CD14-positive monocyte (primary cell): ENCODE measurements at places on chromosomes 3 and 15.

DNA sequence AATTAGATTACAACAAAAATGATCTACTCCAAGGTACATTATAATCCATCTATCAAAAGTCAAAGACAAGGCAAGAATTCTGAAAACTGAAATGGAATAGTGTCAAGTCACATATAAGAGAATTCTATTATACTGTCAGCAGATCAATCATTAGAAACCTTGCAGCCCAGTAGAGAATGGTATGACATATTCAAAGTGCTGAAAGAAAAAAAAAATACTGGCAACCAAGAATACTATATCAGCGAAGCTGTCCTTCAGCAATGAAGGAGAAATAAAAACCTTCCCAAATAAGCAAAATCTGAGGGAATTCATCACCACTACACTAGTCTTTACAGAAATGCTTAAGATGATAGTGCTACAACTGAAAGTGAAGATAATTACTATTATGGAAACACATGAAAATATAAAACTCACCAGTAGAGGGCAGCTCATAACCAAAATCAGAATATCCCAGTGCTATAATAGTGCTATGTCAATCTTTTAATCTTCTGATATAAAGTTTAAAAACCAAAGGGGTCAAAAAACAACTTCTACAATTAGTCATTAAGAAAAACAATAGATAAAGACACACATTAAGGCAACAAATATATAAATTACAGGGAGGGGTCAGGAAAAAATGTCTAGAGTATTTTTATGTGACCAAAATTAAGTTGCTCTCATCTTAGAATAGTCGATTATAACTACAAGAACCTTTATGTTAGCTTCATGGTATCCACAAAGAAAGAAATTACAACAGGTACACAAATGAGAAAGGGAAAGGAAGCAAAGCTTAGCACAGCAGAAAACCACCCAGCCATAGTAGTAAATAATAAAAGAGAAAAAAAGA is 190.7 kb upstream of the CNTN6 start:
- no peak for DNase-seq

DNA sequence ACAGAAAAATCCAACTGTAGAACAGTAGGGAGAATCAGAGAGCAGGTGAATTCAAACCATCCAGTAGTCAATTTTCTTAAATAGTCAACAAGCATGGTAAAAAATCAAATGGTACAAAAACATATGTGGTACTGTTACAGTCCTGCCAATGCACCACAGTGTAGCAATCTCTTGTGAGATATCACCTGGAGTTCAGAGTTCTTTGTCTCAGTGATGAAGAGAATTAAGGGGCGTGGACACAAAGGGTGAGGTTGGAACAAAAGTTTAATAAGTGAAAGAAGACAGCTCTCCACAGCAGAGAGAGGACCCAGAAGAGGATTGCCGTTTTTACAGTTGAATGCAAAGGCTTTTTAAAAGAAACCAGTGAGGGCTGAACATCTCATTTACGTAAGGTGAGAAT is 113.2 kb downstream of the NEO1 start:
- no peak for DNase-seq

- no peak for DNase-seq
Observed at GRCh38 chr3:157103860-157104259, 56.1 kb downstream of the CCNL1 start.

DNA sequence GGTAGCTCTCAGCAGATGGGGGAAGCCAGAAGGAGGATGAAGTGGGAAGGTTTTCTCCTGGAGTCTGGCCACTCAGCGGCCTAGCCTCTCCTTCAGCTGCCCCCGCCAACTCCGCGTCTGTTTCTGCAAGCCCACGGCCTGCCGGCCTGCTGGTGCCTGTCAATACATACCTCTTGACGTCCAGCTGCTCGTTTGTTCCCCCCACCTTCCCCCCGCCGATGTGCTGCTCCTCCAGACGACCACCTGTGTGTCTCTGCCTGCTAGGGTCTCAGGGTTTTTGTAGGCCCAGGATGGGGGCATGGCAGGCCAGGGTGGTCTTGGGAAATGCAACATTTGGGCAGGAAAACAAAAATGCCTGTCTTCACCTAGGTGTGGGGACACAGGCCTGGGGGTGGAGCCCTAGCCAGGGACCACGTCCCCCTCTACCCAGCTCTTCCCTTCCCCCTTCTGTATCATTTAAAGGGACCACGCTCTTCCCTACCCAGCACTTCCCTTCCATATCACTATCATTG is 137.8 kb downstream of the ALCAM start:
- no peak for DNase-seq

DNA sequence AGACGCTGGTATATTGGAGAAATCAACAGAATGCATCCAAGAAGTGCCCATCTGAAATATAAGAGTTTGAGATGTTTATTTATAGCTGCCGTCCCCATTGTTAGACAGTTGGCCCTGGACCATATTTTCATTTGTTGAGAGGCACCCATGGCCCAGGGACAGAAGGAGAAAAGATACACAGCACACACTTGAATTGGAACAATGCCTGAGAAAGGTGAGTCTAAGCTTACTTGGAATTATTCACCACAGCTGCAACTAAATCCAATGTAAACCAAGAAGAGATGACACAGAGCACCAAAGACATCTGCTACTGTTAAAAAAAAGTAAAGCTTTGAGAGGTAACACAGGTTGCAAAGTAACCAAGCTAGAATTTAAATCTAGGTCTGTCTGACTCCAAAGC is 525.5 kb upstream of the NAALADL2 start:
- no peak for DNase-seq

DNA sequence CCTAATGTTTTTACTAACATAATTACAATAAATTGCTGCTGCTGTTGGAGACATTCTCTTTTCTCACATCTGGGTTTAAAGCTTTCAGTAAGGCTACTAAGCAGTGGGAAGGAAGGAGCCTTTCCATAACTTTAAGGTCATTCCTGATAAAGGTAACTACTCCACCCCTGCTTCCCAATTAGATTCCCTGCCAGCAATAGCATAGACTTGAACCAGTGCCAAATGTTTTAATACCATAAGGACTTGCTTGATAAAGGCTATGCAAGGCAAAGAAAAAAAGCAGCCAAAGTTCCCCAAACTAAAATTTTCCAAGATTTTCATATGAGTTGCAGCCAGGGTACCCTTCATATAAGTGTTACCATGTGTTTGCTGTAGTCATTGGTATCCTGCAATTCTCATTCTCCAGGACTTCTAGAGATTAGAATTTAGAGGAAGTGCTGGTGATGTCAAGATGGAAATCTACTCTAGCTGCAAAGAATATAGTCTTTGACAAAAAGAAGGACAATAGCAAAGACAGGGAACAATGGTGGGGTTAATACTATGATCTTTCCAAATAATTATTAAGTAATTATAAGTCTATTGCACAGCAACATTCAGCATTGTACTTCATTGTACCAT is 106.1 kb downstream of the FILIP1L start:
- no peak for DNase-seq

DNA sequence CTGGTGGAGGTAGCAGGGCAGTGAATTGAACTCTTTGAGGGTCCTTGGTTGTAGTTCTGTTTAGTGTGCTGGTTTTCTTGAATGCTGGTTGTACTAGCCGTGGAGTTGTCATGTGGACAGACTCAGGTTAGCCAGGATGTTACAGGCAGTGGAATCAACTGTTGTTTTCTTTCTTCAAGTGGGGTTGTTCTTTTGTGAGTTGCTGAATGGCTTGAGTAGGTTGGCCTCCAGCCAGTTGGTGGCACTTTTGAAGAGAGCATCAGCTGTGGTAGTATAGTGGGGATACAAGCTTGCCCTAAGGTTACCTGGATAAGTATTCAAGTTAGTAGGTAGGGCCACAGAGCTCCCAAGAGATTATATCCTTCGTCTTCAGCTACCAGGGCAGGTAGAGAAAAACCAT is 31.8 kb upstream of the RARB start:
- DNase-seq, result no peak

DNA sequence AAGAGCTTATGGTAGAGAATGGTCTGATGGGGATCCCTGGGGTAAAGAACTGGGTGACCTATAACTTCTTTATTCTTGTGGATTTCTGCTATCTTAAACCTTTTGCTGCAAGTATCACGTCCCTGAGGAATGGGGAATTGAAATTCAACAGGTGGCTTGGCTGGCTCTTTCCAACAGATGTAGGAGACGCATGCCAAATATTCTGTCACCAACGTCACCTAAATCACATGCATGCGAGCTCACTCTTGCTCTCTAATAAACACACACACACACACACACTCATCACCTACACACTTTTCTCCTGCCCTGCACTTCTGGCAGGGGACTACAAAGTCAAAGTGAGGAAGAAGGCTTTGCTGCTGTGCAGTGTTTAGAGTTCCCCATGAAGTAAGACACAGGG is 145.8 kb upstream of the NECTIN3 start:
- DNase-seq, result no peak

- DNase-seq, result no peak
Observed at GRCh38 chr15:27410996-27411605, 440.1 kb downstream of the GABRG3 start.

DNA sequence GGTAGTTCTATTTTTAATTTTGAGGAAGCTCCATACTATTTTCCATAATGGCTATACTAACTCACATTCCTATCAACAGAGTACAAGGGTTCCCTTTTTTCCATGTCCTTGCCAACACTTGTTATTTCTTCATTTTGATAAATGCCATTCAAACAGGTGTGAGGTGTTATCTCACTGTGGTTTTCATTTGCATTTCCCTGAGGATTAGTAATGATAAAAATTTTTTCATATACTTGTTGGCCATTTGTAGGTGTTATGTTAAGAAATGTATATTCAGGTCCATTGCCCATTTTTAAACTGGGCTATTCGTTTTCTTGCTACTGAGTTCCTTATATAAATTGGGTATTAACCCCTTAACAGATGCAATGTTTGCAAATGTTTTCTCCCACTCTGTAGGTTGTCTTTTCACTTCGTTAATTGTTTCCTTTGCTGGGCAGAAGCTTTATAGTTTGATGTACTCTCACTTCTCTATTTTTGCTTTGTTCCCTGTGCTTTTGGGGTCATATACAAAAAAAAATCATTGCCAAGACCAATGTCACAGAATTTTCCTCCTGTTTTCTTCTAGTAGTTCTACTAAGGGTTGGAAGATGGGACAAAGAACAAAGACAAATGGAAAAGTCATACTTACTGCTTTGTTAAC is 11.0 kb upstream of the VPS39 start:
- no peak for DNase-seq

- no peak for DNase-seq
Observed at GRCh38 chr15:84829428-84829827, 12.3 kb downstream of the ALPK3 start.

DNA sequence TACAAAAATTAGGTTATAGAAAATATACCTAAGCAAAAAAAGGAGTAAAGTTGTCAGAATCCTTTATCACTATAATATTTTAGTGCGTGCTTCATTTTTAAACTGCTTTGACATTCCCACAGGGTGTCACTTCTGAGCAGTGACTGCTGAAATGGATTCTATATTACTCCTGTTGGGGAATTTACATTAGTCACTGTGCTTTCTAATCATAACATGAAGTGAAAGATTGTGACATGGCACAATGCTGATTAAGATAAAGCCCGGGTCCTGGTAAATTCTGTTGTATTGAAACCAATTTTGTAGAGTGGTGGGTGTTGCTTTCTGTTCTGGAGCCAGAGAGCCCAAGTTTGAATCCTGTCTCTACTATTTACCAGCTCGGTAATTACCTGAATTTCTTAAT is 36.4 kb upstream of the EHHADH start:
- DNase-seq, result no peak

GRCh38 chr3:129599073-129599472 is 7.4 kb downstream of the PLXND1 start:
- DNase-seq, result no peak

- no peak for DNase-seq
Observed at GRCh38 chr3:175890066-175890465, 1030.9 kb downstream of the NAALADL2 start.

- DNase-seq, result no peak
Observed at GRCh38 chr15:27570746-27571145, 528.4 kb downstream of the OCA2 start.

GRCh38 chr3:138332472-138333073 is 2.9 kb upstream of the NME9 start:
- DNase-seq, result peak; percentile 20

DNA sequence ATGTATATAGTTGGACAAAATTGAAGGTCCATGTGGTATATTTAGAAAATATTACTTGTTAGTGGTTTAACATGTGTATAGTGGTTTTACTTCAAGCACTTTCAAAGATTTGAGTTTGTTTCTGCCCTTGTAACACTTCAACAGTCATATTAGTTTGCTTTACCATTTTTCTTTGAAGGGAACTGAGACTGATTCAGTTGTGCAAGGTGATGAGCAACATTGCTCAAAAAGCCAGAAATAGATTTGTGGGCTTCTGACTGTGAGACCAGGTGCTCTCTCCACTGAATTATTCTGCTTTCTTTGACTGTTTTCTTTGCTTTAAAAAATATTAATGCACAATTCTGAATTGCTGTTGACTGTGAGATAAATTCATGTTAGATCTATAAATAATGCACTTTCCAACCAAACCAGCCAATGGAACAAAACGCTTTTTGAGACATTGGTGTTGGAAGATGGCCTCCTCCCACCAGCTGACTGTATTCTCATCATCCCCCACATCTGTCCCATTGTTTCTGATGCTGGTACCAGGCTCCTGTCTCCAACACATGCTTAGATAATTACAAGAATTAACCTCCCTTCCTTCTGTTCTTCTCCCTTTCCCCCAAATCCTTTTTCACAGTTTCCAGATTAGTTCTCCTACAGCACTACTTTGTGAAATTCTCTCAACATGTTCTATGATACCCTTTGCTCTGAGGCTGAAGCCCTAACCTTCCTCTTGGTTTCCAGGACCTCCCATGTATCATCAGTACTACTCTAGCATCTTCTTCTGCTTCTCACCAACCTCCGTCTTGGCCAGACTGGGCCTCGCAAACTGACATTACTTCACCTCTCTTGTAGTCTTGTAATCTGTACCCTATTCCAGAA is 27.9 kb downstream of the PLCL2 start:
- DNase-seq, result peak; percentile 37

- DNase-seq, result no peak
Observed at GRCh38 chr15:79208179-79208578, 74.3 kb upstream of the ANKRD34C start.

GRCh38 chr15:48336940-48337339 is 5.7 kb downstream of the DUT start:
- DNase-seq, result no peak

- no peak for DNase-seq
Observed at GRCh38 chr15:45144775-45145174, 15.0 kb downstream of the DUOX1 start.

DNA sequence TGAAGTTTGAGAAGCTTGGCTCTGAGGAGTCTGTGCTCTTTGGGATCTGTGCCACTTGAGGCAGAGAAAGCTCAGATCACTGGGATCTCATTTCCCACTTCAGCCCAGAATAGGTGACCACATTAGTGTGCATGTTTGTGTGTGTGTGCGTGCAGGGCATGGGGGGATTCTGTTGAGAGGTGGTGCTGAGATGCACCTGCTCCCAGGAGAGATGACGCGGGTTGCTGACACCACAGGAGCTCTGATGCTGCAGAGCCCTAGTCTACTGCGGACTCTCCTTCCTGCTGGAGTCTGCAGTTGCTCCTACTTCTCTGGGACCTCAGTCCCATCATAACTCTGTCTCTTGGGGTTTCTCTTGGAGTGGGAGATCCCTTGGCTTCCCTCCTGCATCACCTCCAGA is 14.7 kb upstream of the CTXND1 start:
- DNase-seq, result no peak

GRCh38 chr15:64092864-64093626 is 593 bp downstream of the CIAO2A start:
- peak; percentile 43 for DNase-seq
